Amygdala (tissue), 56 donors: ENCODE measurements at places on chromosomes 2 and 18.

- no peak for DNase-seq
Measured at GRCh38 chr2:102764083-102764482, 2.3 kb downstream of the TMEM182 start.

DNA sequence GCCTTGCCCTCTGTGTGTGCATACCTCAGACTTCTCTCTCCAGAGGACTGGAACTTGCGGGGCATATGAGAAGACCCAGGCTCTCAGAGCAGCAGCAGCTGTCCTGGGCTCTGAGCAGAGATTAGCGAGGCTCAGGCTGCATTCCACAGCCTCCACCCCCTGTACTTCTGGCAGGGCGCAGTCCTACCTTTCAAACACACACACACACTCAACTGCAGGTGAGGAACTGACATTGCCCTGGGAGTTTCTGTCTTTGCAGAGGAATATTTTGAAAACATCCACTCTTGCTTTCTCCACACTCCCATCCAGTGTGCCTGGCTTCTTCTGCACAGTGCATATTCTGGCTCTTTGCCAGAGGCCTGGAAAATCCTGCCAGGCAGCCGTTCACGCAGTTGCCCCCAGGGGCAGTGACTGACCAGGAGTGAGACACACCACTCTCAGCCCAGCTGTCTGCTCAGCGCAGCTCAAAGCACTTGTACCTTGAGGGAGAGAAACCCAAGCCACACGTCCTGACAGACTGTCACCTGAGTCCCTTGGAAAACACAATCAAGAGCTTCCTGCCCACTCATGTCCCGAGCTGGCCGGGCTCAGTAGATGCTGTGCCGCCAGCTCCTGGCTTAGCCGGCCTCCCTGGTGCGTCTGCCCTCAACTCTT lies 460.8 kb downstream of the RNF144A start:
- DNase-seq, result no peak

- DNase-seq, result no peak
Measured at GRCh38 chr2:20561637-20562454, 89.1 kb downstream of the HS1BP3 start.

DNA sequence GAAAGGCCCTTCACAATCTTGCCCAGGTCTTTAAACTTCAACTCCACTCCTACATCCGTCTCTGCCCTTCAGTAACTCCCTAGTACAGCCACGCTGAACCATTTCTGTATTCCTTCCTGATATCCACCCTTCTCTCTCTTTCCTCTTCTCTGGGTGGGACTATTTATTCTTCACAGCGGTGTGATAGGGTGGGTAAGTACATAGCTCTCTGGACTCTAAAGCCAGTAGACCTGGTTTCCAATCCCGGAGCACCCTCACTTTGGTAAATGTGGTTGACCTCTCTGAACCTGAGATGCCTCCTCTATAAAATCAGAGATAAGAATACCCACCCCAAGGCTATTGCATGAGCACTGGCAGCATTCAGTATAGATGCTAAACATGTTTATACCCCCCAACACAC lies 86.7 kb downstream of the ATL2 start:
- no peak for DNase-seq

GRCh38 chr18:22828171-22828570 lies 105.0 kb upstream of the RBBP8 start:
- DNase-seq, result no peak

GRCh38 chr18:34720220-34720619 lies 10.1 kb downstream of the DTNA start:
- DNase-seq, result no peak

DNA sequence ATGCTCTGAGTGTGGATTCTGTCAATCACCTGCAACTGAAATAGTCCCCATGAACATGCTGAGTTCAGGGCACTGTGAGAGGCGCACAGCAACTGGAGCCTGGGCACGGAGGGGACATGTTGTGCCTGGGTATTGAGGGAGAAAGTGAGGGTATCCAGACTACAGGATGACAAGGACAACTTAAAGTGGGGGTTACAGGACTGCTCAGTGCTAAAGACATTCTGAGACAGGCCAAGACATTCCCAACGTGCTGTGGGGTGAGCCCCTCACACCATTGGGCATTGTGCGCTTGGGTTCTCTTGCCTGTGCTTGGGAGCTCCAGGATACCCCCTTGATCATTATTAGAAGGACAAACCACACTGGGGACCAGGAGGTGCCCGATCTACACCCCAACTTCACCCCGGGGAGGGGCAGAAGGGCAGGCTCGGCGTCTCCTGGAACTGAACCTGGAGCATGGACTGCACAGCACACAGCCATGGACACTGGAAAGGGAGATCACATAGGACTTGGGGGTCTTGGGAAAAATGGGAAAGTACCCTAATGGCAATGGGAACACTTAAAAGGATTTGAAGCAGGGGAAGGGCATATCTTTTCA lies 72.5 kb upstream of the HDAC4 start:
- no peak for DNase-seq

DNA sequence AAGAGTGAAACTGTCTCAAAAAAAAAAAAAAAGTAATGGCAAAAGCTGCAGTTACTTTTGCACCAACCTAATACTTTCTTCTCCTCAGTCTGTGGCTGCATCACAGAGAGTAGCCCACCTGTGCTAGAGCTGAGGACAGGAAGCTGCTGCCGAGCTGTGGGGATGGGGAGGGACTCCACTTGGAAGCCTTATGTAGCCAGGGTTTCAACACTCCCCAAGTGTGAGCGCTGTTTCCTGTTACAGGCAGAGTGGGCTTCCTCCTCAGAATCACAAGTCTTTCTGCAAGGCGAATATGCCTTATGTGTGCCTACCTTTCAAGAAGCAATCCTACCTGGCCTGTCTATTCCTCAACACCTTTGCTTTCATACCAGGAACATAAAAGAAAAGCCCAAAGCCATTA lies 36.3 kb upstream of the CYP27C1 start:
- no peak for DNase-seq

DNA sequence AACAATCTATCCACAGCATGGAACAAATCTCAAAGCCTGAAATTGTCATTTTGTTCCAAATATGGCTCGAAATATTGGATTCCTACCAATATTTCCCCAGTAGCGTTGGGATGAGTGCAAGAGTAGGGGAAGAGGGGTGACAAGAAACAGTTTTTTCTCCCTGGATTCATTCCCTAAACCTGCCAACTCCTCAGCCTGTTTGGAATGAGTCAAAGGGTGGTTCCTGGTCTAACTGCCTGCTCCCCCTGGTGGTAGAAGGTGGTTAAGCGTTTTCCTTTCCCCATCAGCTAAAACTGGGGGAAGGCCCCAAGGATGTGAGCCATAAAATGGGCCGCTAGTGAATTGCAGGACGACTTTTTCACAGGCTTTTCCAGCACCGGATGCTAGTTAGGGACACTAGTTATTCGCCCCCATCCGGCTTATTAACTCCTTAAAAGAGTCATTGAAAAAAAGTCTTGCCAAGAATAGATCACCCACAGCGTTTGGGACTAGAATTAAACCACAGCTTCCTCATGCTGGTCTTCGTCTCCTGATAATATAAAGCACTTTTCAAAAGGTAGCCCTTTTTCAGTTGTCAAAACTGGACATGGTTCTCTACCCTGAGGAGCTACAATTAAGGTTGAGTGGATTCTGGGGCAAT lies 72.5 kb downstream of the DHRS9 start:
- peak; percentile 1 for DNase-seq

DNA sequence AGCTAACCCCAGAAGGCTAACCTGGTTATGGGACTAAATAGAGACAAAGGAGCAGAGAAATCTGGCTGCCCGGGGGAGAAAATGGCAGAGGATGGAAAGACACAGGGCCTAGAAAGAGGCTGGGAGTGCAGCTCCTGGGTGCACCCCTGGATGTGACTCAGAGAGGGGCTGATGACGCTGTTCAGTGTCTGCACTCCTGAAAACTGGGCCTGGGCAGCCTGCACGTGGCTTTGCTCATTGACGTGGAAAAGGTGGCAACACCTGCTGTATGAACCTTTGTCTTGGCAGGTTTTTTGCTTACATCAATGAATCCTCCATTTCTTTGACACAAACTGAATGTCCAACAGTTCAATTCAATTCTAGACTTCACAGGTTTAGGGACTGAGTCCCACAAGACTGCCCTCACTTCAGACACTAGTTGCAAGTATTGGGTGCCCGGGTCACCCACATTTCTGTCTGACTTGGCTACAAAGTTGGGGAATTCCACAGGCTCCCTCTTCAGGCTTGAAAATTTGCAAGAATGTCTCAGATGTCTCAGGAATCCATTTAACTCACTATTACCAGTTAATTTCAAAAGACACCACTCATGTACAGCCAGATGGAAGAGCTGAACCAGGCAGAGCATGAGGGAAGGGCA lies 47.3 kb upstream of the PUM2 start:
- no peak for DNase-seq

DNA sequence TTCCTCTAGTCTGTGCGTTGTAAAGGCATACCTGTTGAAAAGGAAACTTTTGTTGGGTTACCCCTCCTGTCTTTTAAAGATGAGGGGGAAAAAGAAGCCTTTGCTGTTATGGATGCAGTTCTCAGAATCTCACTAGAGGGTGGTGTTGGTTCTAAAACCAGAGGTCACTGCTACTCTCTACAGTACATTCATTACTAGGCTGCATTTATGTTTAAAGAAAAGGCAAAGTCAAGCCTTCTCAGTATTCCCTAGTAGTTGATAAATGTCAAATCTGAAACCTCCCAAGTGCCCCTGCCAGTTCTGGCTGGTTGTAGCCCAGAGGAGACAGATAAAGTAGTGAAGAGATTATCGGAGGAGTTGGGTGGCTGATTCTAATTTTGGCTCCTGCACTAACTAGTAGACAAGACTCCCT lies 1.4 kb upstream of the PLCL1 start:
- DNase-seq, result no peak

- no peak for DNase-seq
Measured at GRCh38 chr2:45834372-45834771, 182.9 kb downstream of the PRKCE start.

DNA sequence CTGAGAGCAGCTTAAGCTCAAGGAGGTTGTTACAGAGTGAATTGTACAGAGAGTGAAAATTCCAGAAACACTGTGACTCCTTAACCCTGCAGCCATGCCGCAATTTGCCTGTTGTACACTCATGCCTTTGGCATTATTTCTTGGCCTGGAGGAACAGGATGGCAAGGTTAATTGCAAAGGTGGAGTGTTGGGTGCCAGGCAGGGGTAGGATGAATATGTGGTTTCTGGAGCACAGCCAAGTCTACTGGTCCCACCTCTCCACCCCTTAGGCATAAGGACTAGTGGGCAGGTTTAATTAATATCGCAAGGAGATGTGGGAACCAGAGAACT lies 250.2 kb downstream of the LRRTM1 start:
- no peak for DNase-seq

DNA sequence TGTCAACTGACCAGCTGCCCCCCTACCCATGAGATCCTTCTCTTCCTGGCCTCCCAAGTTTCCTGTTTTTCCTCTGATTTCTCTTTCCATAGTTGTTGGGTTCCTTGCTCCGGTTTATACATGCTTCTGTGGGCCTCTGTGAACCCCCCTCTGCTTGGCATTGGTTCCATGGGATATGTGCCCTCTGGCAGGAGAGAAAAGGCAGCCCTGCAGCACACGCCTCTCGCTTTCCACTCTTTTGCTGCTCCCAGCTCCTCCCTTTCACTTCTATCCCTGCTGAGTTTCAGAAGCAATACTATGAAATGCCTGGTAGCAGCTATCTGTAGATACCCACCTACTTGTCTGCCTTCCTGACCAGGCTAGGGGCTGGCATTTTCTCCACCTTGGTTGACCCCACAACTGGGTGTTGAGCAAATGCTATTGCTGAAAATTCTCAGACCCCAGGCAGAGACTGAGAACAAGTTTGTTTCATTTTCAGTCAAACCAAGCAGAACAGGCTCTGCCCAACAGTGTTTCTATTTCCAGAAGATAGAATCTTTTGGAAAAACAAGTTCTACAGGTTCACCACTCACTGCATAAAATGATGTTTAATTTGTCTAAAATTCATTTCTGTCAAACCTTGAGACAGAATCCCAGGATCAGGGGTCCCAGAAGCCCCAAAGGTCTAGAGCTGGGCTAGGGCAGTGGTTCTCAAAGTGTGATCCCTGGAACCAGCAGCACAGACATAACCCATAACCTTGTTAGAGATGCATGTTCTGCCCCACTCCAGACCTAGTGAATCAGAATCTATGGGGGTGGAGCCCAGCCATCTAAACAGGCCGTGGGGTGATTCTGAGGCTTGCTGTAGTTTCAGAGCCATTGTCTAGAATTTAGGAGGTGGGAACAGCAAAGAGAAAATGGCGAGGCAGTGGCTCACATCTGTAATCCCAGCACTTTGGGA lies 13.4 kb downstream of the CAPG start:
- DNase-seq, result no peak

- no peak for DNase-seq
Measured at GRCh38 chr2:183926433-183926832, 671.9 kb upstream of the ZNF804A start.
